Omental fat pad (tissue), 4 donors: ENCODE measurements at places on chromosomes 1 and 21. TPM values are rescaled to one million over a fixed set of nuclear protein-coding genes. Genes with fewer than 3 reads are reported as not detected.

The TTC24 gene
- not detected for total RNA-seq

The FCRL1 gene
- not detected for total RNA-seq

The FNDC5 gene
- 1.5 TPM for total RNA-seq

The KCNJ10 gene
- not detected for total RNA-seq

The GREM2 gene
- total RNA-seq, result 0.36 TPM

The B4GALT2 gene
- total RNA-seq, result 32.7 TPM

The KCNE1 gene
- 14.8 TPM for total RNA-seq

The USP16 gene
- 39.0 TPM for total RNA-seq

The RAB25 gene
- total RNA-seq, result 0.84 TPM

The SDHC gene
- 45.0 TPM for total RNA-seq

The S100A5 gene
- total RNA-seq, result not detected

The SLC5A3 gene
- 30.1 TPM for total RNA-seq

The OR2M3 gene
- not detected for total RNA-seq

The BSND gene
- total RNA-seq, result not detected

The LRRC39 gene
- 1.4 TPM for total RNA-seq

The ISG15 gene
- total RNA-seq, result 35.1 TPM

The SPATA1 gene
- 7.9 TPM for total RNA-seq

The SLC44A3 gene
- 1.3 TPM for total RNA-seq

The CR1L gene
- not detected for total RNA-seq

The FUCA1 gene
- 49.5 TPM for total RNA-seq

The PKP1 gene
- total RNA-seq, result 0.93 TPM

The TEDDM1 gene
- total RNA-seq, result not detected

The NBPF12 gene
- total RNA-seq, result 16.6 TPM

The S100A7A gene
- not detected for total RNA-seq

The PDE9A gene
- total RNA-seq, result 2.9 TPM

The MUTYH gene
- total RNA-seq, result 28.1 TPM

The SLC2A5 gene
- 0.32 TPM for total RNA-seq

The CORT gene
- total RNA-seq, result not detected

The CAPN8 gene
- not detected for total RNA-seq

The NBPF10 gene
- 2.0 TPM for total RNA-seq

The NBPF4 gene
- total RNA-seq, result not detected

The SYCP1 gene
- not detected for total RNA-seq

The C1orf53 gene
- 2.6 TPM for total RNA-seq

The TPTE gene
- not detected for total RNA-seq

The GOLT1A gene
- not detected for total RNA-seq

The RNF207 gene
- 7.9 TPM for total RNA-seq

The LMX1A gene
- total RNA-seq, result not detected

The C1orf21 gene
- 43.0 TPM for total RNA-seq

The LCE1C gene
- total RNA-seq, result not detected

The CA14 gene
- total RNA-seq, result not detected

The ZBTB7B gene
- 38.6 TPM for total RNA-seq

The CIART gene
- 3.1 TPM for total RNA-seq

The LACTBL1 gene
- total RNA-seq, result not detected

The C4BPA gene
- not detected for total RNA-seq
